ENCODE measurements at places on chromosomes 1 and 21. TPM values are rescaled to one million over a fixed set of nuclear protein-coding genes. Genes with fewer than 3 reads are reported as not detected.

GTF2B gene
- 95.4 TPM for total RNA-seq

ACTL8 gene
- 0.28 TPM for total RNA-seq

GRCh38 chr1:53586765-53587164 lies 127.6 kb downstream of the DMRTB1 start:
- no peak for DNase-seq

GRCh38 chr1:169745015-169745861 lies 11.4 kb upstream of the SELE start:
- no peak for DNase-seq
